Purkinje cell (primary cell): ENCODE measurements at places on chromosomes 1 and 21. TPM values are rescaled to one million over a fixed set of nuclear protein-coding genes. Genes with fewer than 3 reads are reported as not detected.

Gene EVI5
- polyA plus RNA-seq, result 10.9 and 15.7 TPM in 2 replicates

Gene TRIM67
- polyA plus RNA-seq, result 0.95 and 1.3 TPM in 2 replicates

Gene PROK1
- not detected in 2 replicates for polyA plus RNA-seq

Gene GPR52
- not detected in 2 replicates for polyA plus RNA-seq

Gene CHI3L2
- polyA plus RNA-seq, result not detected in 2 replicates

Gene SHE
- not detected in 2 replicates for polyA plus RNA-seq

Gene KIF2C
- not detected in 2 replicates for polyA plus RNA-seq

Gene PPFIA4
- polyA plus RNA-seq, result 0.23 and 0.97 TPM in 2 replicates

Gene CRYAA
- not detected in 2 replicates for polyA plus RNA-seq

Gene PFDN2
- 92.1 and 97.1 TPM in 2 replicates for polyA plus RNA-seq

Gene RHCE
- polyA plus RNA-seq, result 1.6 and 2.1 TPM in 2 replicates

Gene CDC42
- polyA plus RNA-seq, result 300 and 412 TPM in 2 replicates

Gene SMIM1
- polyA plus RNA-seq, result not detected in 2 replicates

Gene TRAF3IP3
- polyA plus RNA-seq, result 1.3 TPM in 1 of 2 replicates, not detected in the other

Gene BCAR3
- 1.3 and 1.6 TPM in 2 replicates for polyA plus RNA-seq

Gene REN
- polyA plus RNA-seq, result not detected in 2 replicates

Gene MANEAL
- polyA plus RNA-seq, result 20.3 and 20.4 TPM in 2 replicates

Gene PPP1R15B
- polyA plus RNA-seq, result 21.6 and 22.4 TPM in 2 replicates

Gene IRF6
- 45.5 and 58.1 TPM in 2 replicates for polyA plus RNA-seq

Gene FMN2
- 24.1 and 57.5 TPM in 2 replicates for polyA plus RNA-seq

Gene VWA1
- 0.74 TPM in 1 of 2 replicates, not detected in the other for polyA plus RNA-seq

Gene INAVA
- 0.66 TPM in 1 of 2 replicates, not detected in the other for polyA plus RNA-seq

Gene CD101
- 4.0 and 4.9 TPM in 2 replicates for polyA plus RNA-seq

Gene VASH2
- 1.1 and 1.6 TPM in 2 replicates for polyA plus RNA-seq

Gene CELA3A
- not detected in 2 replicates for polyA plus RNA-seq

Gene BEND5
- polyA plus RNA-seq, result 9.4 and 12.4 TPM in 2 replicates

Gene GPA33
- 0.15 TPM in 1 of 2 replicates, not detected in the other for polyA plus RNA-seq

Gene TMPRSS15
- polyA plus RNA-seq, result not detected in 2 replicates
